ENCODE measurements at places on chromosomes 16 and 17.

- no peak for DNase-seq
These were observed 54.1 kb downstream of the MEAK7 start for GRCh38 chr16:84450176-84450865.

DNA sequence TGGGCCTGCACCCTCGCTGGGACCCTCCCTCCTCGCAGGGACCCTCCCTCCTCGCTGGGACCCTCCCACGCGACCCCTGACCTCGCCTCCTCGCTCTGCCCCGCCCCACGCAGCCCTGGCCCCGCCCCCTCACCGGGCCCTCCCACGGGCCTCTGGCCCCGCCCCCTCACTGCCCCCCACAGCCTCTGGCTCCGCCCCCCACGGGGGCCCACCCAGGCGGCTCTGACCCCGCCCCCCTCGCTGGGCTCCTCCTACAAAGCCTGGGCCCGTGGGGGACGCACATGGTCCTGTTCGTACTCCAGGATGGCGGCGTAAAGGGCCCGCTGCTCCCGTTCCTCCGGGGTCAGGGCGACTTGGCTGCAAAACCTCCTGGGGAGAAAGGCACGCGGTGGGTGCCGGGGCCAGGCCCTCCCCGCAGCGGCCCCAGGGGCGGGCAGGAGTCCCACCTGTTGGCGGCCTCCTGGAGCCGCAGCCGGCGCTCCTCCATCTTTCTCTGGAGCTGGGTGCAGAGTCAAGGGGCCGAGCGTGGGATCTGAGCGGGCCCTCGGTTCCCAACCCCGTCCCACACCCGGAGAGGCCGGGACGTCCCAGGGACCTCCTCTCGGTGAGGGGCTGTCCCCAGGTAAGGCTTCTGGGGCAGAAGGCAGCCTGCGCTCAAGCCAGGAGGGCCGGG lies 9.0 kb downstream of the VPS9D1 start:
- peak; percentile 60 for DNase-seq

- DNase-seq: peak; percentile 36
These were observed 23.8 kb downstream of the EZH1 start for GRCh38 chr17:42720996-42721583.

- DNase-seq: no peak
These were observed 2.8 kb downstream of the RASD1 start for GRCh38 chr17:17493249-17493985.

DNA sequence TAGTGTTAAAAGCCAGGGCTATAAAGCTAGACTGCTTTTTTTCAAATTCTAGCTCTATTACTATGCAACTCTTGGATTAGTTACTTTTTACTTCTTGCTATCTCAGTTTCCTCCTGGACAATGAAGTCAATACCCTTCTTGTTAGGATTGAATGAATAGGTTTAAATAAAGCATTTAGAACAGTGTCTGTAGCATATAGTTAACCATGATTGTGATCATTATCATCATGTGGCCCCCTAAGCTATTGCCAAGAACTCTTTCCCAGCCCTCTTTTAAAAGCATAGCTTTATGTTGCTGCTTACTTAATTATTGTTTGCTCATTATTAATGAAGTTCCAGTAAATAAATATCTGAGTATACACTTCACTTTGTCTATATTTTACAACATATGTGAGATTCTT lies 4.5 kb downstream of the VMP1 start:
- DNase-seq: no peak

GRCh38 chr16:89217388-89218191 lies at the start of gene ZNF778:
Gene ZNF778, plus strand, starts transcription at chr16:89217703. Its CDS starts 3,425 bp downstream, at chr16:89221128.
- no peak for DNase-seq

DNA sequence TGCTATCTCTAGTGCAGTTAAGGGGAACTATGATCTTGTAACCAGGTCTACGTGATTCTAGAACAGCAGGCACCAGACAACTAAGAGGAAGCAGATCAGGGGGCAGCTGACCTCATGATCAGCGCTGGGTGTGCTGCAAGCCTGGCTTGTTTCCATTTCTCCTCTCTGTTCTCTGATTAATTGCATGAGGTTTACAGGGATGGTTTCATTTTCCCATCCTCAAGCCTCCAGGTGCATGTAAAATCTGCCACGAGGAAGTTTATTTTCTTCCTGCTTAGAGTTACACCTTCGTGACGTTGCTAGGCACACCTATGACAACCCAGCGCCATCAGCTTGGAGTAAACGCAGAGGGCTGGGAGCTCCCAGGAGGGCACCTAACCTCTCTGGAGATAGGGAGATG lies 4.3 kb upstream of the NUPR1 start:
- DNase-seq: no peak

- no peak for DNase-seq
These were observed 85.7 kb downstream of the NCOR1 start for GRCh38 chr17:16129441-16130205.

- no peak for DNase-seq
These were observed 16.7 kb upstream of the GNG13 start for GRCh38 chr16:817001-817906.

GRCh38 chr17:33924104-33924503 lies 331.0 kb upstream of the CCL2 start:
- DNase-seq: no peak

DNA sequence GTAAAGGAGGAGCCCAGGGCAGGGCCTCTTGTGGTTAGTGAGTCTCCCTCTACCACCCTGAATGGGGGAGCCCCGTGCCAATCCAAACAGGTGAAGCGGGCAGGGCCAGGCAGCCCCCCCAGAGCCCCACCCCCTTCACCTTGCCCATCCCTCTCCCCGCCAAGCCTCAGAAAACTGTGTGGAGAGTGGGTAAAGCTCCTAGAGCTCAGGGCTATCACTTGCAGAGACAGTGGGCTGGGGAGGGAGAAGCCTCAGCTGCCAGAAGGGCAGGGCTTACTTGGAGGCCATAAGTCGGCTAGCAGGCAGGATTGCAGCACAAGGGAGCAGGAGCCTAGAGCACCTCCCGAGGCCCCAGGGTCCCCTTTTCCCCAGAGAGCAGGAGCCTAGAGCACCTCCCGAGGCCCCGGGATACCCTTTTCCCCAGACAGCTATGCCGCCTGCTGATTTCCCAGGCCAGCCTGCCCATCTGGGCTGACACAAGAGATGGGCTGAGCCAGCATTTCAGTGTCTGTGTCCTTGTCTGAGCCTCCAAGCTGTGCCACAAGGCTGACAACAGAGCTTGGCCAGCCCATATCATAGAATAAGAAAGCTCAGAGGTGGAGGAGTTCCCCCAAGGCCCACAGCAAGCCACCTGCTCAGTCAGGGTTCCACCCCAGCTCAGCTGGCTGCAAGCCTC lies 6.7 kb upstream of the KRT14 start:
- no peak for DNase-seq

DNA sequence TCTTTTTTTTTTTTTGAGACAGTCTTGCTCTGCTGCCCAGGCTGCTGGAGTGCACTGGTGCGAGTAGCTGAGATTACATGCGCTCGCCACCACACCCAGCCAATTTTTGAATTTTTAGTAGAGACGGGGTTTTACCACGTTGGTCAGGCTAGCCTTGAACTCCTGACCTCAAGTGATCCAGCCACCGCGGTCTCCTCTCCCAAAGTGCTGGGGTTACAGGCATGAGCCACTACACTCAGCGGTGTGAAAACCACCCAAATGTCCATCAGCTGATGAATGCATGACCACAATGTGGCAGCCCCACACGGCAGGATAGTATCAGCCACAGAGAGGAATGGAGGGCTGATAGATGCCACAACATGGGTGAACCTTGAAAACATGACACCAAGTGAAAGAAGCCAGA lies 2.1 kb downstream of the P2RX5 start:
- DNase-seq: no peak

- DNase-seq: no peak
These were observed 101.5 kb upstream of the CNTNAP4 start for GRCh38 chr16:76175718-76176117.

DNA sequence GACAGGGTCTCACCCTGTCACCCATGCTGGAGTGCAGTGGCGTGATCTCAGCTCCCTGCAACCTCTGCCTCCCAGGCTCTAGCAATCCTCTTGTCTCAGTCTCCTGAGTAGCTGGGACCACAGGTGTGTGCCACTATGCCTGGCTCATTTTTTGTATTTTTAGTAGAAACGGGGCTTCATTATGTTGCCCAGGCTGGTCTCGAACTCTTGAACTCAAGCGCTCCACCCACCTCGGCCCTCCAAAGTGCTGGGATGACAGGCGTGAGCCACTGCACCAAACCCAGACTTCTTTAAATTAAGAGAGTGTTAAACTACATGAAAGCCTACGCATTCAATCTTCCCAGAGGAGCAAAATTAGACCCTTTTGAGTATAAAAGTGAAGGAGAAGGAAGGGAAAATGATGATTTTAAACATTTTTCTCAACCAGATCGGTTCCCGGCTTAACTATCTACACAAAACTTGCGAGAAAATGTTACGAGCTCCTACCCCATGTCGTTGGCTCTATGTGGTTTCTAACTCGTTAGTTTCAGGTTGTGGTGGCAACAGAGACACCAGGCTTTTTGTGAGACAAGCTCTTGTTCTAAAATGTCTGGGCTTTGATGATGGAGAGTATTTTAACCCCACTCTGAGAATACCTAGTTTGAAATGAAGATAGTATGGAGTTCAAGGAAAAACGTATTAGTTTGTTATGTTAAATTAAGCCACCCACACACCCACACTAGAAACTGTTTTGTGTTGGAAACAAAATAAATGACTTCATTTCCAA lies 26.3 kb downstream of the STAT5B start:
- DNase-seq: no peak

- DNase-seq: no peak
These were observed 86.1 kb upstream of the HSBP1 start for GRCh38 chr16:83721676-83722075.

DNA sequence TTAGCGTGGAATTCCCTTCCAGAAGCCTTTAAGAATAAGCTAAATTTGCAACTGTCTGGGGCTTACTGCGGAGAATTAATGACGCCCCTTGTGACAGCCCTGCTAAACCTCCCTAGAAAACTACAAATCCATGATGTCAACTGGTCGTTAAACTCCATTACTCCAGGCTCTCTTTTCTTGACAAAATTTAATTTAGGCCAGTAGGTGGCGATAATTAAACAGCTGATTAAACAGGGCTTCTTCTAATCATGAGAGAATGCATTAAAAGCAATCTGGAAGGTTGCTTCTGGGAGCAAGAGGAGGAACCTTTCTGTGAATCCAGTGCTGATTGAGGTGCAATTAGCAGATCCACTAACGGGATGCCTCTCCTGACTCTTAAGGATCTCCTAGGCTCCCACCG lies 8.1 kb upstream of the NLRP1 start:
- no peak for DNase-seq

- DNase-seq: no peak
These were observed 248.2 kb downstream of the NTN1 start for GRCh38 chr17:9269350-9270035.

DNA sequence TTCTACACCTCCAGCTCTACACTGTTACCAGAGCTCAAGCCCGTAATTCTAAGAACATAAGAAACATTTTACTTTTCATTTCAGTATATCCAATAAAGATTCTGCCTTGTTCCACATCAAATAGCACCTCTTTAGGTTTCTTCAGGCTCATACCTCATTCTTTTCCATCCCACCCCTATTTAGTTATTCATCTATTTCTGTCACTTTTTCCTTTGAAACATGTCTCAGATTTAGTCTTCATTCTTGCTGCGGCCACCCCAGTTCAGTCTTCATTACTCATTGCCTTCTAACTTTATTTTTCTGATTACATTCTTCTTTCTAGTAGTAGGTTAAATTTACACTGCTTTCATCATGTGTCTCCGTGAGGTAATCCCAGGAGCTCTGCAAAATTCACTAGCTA lies 33.5 kb downstream of the PPM1E start:
- DNase-seq: no peak

DNA sequence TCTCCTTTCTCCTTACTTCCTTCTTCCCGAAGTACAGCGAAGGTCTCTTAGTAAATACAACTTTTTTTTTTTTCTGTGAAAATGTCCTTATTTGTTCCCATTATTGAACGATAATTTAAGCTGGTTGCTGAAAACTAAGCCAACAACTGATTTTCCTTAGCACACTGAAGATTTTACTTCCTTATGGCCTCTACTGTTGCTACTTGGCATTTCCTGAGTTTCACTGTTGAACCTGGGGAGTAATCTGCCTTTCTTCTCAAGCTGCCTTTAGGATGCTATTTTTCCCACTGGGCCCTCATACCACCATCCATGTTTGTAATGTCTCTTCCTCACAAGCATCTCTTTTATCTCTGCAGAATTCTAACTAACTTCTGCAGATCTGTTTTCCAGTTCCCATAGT lies 26.1 kb downstream of the UBE2O start:
- DNase-seq: no peak

DNA sequence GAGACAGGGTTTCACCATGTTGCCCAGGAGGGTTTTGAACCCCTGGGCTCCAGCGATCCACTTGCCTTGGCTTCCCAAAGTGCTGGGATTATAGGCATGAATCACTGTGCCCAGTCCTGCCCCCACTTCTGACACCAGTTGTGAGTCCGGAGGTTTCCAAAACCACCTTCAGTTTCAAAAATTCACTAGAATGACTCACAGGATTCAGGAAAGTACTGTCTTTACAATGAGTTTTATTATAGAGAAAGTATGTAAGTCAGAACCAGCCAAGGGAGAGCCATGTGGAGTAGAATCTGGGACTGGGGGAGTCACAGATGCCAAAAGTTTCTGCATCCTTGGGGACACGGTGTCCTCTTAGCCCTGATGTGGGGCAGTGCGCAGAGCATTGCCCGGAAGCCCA lies 55.1 kb downstream of the PLD6 start:
- no peak for DNase-seq

GRCh38 chr16:11994143-11995119 lies 17.9 kb downstream of the SNX29 start:
- no peak for DNase-seq

GRCh38 chr17:70878879-70879278 lies 709.5 kb downstream of the KCNJ2 start:
- DNase-seq: no peak

GRCh38 chr16:78608305-78608776 lies 508.9 kb downstream of the WWOX start:
- no peak for DNase-seq

DNA sequence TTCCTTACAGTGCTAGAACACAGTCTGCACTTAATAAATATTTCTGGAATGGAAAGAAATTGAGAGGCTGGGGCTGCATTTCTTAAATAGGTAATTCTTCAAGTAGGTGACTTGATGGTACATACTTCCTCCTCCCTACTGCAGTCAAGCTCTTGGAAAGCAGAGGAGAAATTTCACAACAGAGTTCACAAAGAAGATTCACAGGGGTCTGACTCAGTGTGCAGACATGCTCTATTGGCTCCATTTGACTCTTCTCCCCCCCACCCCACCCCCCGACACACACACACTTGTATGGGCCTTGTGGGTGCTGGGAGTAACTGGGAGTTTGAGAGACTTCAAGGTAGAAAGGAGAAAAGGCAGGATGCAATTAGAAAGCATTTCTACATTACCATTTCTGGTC lies 6.2 kb upstream of the MYOCD start:
- no peak for DNase-seq

GRCh38 chr17:36545077-36545464 lies 352 bp downstream of the GGNBP2 start:
- no peak for DNase-seq

DNA sequence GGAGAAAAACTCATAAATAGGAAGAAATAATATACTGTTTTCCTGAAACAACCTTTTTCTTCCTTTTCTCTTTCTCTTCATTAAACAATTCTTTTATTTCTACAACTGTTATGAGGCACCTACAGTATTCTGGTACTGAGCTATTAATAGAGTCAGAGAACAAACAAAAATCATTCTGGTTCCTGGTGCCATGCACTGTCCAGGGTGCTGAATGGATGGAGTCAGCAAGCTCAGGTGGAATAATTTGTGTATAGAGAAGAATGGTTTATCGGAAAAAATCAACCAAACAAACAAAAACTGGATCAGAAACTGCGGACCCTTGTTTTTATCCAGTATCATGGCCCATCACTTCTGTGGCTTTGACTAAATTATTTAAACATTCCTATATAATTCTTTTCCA lies 430.3 kb upstream of the GOT2 start:
- no peak for DNase-seq

- DNase-seq: no peak
These were observed 16.8 kb downstream of the SNX20 start for GRCh38 chr16:50664270-50664669.

All from NT2/D1 (cell line).